ENCODE measurements at places on chromosomes 2 and 18. TPM values are rescaled to one million over a fixed set of nuclear protein-coding genes. Genes with fewer than 3 reads are reported as not detected.

- DNase-seq = no peak
These were observed 14.8 kb downstream of the SERPINE2 start for GRCh38 chr2:224024270-224024669.

- peak; percentile 22 for DNase-seq
These were observed 93.3 kb downstream of the ALPK2 start for GRCh38 chr18:58535340-58536201.

CDH19 gene
- total RNA-seq = not detected

GRCh38 chr2:169107645-169108044, 38.3 kb downstream of the DHRS9 start:
- no peak for DNase-seq

GRCh38 chr2:67842375-67842959, 220.3 kb downstream of the C1D start:
- no peak for DNase-seq

DNA sequence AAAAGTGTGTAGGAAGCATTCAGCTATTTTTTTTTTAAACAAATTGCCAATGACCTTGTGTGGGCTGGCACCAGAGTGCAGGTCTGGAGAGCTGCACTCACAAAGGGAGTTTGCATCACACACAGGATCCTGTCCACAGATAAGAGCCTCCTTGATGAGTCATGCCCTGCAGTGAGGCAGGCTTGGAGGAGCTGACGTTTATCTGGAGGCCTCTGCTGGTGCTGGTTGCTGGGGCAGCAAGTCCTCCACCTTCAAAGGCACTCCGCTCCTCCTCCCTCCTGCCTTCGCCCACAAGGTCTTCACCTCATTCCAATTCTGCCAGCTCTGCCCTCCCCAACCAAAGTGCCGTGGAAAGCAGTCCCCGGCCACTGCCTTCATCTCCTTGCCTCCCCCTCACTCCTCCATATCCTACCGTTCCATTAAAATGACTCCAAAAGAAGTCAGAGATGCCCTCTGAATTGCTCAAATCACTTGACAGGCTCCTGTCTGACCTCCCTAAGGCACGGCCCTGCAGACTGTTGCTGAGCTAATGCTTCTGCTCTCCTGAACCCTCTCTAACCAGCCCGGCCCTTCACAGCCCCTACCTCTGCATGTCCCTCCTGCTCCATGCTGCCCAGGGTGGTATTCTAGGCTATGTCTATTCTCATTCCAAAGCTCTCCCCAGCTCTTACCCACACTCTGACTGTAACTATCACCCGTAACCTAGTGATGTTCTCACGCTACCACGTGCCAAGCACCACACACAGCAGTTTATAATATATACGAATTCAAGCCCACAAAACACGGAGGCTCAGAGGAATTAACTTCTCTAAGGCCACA, 30.9 kb downstream of the LONRF2 start:
- peak; percentile 99 for DNase-seq

DNA sequence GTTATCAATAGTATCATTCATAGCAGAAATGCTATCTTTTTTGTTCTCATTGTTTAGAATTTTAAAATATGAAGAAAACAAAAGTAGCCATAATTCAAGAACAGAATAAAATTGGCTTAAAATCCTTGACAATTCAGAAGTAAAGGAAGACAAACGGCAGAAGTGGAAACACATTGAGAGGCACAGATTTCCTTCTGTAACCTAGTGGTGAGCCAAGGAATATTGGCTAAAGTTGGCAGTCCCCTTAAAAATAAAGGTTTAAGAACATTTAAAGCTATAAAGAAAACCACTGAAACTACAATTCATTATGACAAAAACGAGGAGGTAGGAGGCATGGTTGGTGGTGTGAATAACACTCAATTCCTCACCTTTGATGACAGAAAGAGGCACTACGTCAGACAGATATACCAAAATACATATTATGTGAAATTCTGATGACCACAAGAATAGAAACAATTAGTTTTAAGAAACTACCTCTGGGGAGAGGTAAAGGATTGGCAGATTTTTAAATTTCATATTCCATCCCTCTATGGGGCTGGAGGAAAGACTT, 42.3 kb downstream of the SFT2D3 start:
- no peak for DNase-seq

TMEM200C gene
- 1.7 TPM for total RNA-seq

- no peak for DNase-seq
These were observed 1.8 kb downstream of the KIF5C start for GRCh38 chr2:148876595-148877402.

DNA sequence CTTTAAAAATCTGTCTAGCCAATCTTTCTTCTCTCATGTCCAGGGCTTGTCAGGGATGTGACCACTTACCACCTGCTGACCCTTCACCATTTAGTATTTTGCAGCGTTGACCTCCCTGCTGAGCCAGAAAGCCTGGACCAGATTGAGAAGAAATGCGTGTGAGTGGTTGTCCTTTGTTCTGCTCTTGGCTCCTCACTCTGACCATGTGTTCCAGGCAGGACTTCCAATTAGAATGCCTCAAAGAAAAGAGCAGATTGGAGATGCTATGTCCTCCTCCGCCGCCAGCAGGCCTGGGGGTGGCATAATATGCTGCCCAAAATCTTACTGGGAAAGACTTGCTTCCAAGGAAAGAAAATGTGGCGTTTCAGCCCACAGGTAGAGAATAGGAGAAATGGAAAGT, 894.1 kb downstream of the SLC4A3 start:
- no peak for DNase-seq

- peak; percentile 97 for DNase-seq
These were observed 56.1 kb downstream of the FARP2 start for GRCh38 chr2:241412144-241412543.

- DNase-seq = no peak
These were observed 321.1 kb downstream of the PIK3C3 start for GRCh38 chr18:42275949-42276730.

TEKT4 gene
- total RNA-seq = not detected

INHBB gene
- 0.28 TPM for total RNA-seq

DNA sequence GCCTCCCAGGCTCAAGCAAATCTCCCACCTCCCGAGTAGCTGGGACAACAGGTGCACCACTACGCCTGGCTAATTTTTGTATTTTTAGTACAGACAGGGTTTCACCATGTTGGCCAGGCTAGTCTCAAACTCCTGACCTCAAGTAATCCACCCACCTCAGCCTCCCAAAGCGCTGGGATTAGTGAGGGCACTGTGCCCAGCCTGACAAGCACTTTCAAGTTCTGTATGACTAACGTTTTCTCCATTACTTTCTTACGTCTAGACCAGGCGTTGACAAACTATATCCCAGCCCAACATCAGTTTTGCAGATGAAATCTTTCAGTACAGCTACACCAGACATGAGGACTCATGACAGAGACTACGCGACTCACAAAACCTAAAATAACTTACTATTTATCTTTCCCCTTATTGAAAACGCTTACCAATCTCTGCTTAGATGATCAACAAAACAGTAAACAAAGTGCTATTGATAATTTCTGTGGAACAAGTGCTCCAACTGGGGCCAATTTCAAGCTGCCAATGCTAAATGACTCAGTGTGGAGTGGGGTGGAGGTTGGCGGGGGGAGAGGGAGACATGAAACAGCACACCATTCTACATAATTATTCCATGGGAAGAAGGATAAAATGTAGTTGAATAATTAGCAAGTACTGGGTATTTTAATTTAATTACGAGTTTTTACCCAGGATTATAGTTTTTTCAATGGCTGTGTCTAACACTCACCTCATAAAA, 59.1 kb downstream of the SAP130 start:
- DNase-seq = no peak

MEP1B gene
- total RNA-seq = not detected

GRCh38 chr2:48312126-48312525, 217.8 kb upstream of the STON1 start:
- no peak for DNase-seq

DNA sequence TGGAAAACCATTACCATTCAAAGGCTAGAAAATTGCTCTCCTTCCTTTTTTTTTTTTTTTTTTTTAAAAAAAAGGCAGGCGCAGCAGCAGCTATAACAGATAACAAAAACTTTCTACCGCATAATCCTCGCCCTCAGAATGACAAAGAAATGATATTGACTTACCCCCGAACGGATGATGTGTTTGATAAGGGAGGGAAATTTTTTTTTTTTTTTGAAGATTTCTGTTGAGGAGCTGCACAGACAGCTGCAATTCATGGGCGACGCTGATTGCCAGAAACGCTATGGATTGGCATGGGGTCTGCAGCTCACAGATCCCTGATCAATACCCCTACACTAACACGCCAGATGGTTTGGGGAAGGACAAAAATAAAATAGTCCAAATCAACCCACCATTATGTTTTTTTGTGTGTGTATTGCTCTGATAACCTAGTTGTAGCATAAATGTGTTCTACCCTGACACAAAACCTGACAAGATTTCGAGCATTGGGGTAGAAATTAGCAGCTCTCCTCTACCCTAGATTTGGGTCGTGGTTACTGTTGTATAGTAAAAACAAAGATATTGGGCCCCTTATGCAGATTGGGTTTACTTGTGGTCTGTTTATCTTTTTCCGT, 3.6 kb upstream of the ONECUT2 start:
- no peak for DNase-seq

GRCh38 chr2:157415591-157416101, 28.2 kb downstream of the CYTIP start:
- no peak for DNase-seq

GRCh38 chr18:9066817-9067306, 35.6 kb upstream of the NDUFV2 start:
- no peak for DNase-seq

DNA sequence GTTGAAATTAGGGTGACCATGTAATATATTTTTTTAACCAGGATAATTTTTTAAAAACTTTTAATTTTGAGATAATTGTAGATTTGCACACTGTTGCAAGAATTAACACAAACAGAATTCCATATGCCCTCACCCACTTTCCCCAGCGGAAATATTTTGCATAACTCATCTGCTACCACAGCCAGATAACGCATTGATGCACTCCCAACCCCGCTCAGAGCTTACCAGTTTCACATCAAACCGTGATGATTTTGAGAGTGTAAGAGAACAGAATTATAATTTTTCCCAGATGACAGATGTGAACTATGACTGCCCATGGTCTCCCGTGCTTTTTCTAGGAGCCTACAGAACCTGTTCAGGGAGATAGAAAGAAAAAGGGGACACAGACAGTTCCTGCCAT, 35.2 kb upstream of the LDLRAD4 start:
- DNase-seq = no peak

- DNase-seq = no peak
These were observed 321.8 kb upstream of the SPRED2 start for GRCh38 chr2:65754219-65754618.

MDH1B gene
- total RNA-seq = 0.54 TPM

FBLN7 gene
- under 0.01 TPM for total RNA-seq

DNA sequence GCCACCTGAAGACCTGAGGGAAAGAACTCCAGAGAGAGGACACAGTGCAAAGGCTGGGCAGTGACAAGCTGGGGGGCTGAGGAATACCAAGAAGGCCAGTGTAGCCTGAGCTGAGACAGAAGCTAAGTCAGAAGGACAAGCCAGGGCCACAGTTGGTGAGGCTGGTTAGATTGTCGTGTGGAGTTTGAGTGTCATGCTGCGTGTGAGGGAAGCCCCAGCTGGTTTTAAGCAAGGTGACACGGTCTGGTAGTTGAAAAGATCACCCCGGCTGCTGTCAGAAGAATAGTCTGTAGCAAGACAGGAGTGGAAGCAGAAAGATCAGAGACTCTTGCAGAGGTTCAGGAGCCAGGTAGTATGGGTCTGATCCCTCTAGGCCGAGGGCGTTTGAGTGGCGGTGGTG, 50.6 kb upstream of the RMDN2 start:
- DNase-seq = no peak

DNA sequence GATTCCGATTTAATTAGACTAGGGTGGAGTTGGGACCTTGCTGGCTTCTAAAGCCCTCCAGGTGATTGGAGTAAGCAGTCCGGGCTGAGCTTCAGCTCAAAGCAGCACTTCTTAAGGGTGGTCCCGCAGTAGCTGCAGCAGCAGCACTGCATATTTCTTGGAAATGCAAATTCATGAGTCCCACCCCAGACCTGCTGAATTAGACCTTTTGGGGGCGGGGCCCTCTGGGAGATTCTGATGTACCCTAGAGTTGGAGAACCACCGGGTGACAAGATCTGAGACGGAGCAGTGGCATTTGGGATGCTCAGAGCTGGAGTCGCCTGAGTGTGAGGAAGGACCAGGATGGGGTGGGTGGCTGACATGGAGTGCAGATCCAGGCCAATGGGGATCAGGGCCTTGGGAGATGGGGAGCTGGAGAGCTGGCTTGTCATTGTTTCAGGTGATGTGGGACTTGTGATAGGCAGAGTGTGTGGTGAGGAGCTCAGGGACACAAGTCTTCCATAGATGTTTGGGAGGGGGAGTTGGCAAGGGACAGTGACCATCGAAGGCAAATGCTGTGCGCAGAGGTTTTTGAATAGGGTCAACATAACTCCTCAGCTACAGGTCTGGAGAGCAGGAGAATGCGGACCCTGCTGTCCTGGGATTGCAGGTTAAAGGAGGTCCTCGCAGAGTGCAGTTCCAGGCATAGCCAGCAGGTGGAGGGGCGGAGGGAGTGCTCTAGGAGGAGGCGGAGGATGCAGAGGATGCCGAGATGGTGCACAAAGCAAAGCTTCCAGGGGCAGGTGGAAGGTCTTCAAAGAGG, 130.9 kb upstream of the RAB12 start:
- peak; percentile 34 for DNase-seq

RAPH1 gene
- total RNA-seq = 13.1 TPM

GRCh38 chr18:677145-677544, 19.7 kb downstream of the TYMS start:
- no peak for DNase-seq

All from IMR-90 (cell line).